ENCODE measurements at places on chromosomes 13 and 19.

DNA sequence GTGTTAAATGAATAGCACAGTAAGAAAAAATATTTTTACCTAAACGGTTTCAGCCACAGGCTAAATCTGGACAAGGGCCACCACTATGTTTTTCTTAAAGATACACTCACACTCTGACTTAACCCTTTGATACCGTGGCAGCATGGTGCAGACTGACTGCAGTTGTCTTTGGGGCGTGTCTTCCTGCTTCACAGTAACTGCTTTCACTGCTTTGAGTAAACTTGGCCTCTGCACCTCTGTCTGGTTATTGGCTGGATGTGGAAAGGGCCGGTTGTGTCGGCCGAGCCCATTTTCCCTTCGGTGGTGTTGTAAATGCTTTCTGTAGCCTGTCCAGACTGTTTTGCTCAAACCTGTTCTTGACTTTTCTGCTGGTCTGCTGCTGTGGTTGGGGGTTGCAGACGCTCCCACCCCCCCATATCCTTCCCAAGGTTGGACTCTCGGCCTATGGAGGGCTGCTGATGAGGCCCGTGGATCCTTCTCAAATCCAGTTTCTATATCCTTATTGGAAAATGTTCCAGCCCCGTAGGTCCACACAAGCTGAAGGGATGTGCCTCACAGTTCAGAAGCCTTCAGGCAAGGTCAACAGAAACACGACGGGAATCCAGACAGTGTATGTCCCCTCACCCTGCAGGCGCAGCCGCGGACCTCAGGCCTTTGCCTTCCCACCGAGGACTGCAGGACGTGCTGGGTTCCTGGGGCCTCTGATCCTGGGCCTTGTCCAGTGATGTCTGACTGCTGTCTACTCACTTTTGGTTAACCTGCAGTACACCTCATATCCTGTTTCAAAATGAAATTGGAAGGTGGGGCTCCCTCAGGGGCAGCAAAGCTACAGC lies 90.2 kb upstream of the RNF113B start:
- no peak for DNase-seq

- no peak for DNase-seq
Observed at GRCh38 chr19:51926426-51926783, 867 bp upstream of the ZNF613 start.

GRCh38 chr13:65965501-65965900 lies 1264.6 kb downstream of the PCDH9 start:
- DNase-seq: no peak

DNA sequence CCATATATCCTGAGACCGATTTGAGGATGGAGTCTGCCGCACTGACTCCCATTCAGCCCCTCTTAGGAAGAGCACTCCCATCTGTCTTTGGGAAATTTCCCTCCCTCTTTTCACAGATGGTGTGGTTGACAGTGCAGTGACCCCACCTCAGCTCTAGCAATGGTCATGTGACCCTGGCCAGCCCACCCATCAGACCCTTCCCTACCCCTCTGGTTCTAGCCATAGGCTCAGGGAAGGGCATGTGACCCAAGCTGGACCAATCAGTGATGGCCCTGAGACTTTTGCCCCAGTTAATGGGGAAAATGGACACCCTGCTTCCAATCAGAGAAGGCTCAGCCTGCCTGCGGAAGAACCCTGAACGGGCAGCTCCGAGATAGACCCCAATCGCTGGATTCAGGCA lies 26.3 kb downstream of the IL12RB1 start:
- no peak for DNase-seq

DNA sequence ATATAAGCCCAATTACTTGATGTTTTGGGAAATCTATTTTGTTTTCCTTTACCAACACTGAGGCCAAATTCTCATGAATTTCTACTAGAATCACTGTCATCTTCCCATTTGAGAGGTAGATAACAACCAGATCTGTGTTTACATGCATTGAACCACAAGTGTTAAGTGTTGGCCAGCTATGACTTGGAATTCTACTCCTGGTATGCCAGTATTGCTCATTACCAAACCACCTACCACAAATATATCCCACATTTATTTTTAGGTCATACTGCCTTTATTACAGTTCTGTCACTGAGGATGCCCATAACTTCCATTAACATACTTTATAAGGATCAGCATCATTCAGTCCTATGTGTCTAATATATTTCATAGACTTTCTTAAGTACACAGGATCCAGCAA lies 328.9 kb downstream of the DIAPH3 start:
- DNase-seq: no peak

- DNase-seq: no peak
Observed at GRCh38 chr19:16274447-16274846, 50.2 kb upstream of the KLF2 start.
